Osteoblast (primary cell): ENCODE measurements at places on chromosomes 7 and 10. TPM values are rescaled to one million over a fixed set of nuclear protein-coding genes. Genes with fewer than 3 reads are reported as not detected.

DNA sequence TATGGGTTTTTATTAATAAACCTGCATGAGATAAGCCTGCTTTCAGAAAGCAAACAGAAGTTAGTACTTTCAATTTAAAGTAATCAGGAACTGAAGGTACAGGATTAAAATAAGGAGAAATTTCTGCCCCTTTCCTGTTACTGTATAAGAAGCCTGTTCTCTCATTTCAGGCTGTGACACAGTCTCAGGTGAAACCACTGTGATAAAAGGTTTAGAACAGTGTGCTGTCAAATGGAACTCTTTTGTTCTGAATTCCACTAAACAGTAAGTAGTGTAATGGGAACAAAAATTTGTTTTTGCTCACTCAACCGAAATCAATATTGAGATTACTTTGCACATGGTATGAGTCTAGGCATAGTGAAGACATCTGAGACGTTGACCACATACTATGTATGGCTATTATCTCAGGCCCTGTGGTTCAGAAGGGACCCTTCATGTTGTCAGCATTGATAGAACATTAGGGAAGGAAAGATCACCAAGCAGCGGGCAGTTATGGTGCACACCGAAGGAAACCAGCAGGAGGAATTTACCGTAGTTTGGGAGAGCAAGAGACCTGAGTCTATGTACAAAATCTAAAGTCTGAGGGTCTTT, 14.9 kb downstream of the HEPACAM2 start:
- no peak for DNase-seq

- peak; percentile 41 for DNase-seq
Observed at GRCh38 chr7:130350945-130351790, 6.6 kb downstream of the CPA5 start.

DNA sequence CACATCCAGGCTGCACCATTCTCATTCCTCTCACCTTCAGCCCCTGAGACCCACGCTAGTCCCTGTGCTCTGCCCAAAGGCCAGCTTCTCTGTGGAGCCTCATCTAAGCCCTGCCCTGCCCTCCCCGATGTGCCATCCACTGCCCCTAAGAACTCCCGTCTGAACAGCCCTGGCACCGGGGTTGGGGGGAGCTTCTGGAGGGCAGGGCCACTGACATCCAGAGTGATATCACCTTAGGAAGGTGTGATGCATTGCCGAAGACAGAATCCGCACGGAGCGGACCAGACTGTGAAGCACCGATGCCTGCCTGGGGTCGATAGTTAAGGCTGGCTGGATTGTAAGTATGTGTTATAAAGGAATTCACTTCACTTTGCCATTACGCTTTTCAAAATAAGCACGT, 511.0 kb downstream of the PTPRN2 start:
- DNase-seq, result no peak

DNA sequence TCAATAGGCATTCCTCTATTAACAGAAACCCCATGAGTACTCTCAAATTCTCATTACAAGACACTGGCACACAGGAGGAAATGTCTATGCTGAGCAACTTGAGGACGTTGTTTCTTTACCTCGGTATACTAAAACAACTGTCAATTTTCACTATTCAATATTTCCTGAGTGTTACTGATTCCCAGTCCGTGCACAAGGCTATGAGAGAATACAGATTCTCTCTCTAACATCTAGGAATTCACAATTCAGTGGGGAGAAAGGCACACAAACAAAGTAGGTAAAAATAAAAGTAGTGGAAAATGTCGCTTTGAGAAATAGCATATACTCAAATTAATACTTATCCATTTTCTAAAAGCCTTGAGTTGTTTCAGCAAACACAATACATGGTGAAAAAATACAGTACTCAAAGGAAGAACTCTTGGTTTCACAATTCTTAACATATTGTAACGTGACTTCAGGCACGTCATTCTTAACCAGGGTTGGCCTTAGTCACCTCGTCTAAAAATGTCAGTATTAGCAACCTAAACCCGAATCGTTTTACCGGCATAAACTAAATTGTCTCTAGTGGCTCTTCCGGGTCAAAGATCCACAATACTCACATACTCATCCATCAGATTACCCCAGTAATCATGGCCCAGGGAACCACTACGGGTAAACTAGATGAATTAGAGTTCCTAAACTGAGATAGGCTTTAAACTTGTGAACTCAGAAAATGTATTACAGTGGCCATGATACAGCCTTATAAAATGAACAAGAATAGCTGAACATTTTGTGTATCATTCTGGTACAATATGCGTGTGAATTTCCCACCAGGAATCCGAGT, 1.5 kb downstream of the IPMK start:
- DNase-seq, result peak; percentile 82

GRCh38 chr7:94028768-94029167, 24.6 kb upstream of the BET1 start:
- DNase-seq, result no peak

DNA sequence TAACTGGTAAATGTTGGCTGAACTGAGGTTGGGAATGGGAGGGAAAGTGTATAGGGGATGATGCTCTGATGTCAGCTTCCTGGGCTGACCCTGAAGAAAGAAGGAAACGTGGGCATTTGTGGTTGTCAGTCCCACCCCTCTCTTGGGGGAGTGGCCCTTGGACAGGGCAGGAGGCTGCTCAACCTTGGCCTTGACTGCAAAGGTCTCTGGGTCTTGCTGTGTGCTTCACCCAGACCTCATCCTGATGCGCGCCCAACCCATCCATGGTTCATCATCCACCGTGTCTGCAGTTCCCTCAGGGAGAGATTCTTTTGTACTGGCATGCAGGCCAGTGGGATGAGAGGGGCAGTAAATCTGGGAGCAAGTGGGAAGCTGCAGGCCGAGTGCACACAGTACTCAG, 4.7 kb upstream of the ZYX start:
- DNase-seq, result peak; percentile 44

DNA sequence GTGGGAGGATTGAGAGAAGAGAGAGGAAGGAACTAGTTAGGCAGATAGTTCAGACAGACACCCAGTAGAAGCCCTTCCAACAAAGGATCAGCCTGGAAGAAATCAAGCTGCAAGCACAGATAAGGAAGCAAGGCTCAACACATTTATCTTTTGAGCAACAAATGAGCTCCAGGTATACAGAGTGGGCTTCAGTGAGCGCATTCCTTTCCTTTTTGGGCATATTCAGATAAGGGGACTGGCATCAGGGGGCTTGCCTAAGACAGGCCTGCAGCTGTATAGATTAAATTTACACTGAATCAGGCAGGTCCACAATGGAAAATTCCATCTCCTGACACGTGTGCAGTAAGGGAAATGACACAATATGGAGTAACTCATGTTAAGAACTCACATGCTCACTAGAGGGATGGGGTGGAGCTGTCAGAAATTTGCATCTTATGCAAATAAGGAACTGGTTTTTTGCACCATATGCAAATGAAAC, 147.2 kb downstream of the AKR1D1 start:
- DNase-seq, result no peak

PPP1R9A gene
- under 0.01 TPM in 2 replicates for total RNA-seq

MALRD1 gene
- total RNA-seq, result 1.2 and 2.9 TPM in 2 replicates

ELFN1 gene
- 12.7 and 14.1 TPM in 2 replicates for total RNA-seq

DNA sequence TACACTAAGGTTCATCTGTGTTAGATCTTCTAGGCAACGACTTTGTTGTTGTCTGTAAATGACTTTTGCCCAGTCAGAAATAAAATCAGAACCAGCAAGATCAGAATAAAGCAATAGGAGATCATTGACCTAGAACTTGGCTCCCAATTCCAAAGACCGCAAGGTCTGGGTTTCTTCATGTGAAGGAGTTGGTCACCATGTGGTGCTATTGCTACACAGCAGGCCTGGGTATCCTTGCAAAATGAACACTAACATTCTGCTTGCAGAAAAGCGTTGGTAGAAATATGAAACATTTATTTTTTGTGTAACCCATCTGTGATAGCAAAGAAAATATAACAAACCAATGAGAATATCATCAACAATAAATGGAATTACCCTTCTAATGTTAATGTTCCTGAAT, 831.0 kb downstream of the NXPH1 start:
- DNase-seq, result no peak

- DNase-seq, result no peak
Observed at GRCh38 chr7:11026452-11027359, 53.0 kb downstream of the PHF14 start.

GRCh38 chr7:1033546-1034145, 10.7 kb upstream of the GPR146 start:
- DNase-seq, result no peak

DNA sequence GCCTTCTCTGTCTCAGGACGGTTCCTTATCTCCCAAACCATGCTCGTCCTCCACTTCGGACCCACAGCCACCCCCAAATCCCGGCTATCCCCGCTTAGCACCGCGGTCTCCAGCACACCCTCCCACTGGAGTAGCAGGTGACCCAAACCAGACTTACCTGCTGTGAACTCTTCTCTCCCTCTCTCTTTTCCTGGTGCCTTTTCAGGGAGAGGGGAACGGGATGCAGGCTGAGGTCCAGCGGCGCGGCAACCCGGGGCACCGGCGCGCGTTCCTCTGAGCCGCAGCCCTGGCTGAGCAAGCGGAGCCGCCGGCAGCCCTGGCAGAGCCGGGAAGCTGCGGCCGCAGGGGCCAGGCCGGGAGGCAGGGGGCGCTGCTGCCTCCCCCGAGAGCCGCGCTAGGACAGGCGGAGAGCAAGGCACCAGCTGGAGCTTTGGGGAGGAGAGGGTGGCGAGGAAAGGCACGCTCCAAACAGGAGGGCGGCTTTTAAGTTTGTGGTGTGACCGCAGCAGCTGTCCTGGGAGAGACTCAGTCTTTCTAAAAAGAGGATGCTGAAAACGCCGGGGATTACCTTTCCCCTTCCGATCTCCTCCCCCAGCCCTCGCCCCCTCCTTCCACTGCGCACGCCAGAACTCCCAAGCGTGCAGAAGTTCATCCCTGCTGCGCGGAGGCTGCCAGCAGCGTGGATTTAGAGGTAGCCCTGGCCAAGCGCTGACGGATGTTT, at the start of gene SEMA3D:
Gene SEMA3D (minus strand): TSS at position 536 of the 721 bp plus-strand sequence. CDS start 65,165 bp downstream, outside the sequence.
- DNase-seq, result peak; percentile 93

DNA sequence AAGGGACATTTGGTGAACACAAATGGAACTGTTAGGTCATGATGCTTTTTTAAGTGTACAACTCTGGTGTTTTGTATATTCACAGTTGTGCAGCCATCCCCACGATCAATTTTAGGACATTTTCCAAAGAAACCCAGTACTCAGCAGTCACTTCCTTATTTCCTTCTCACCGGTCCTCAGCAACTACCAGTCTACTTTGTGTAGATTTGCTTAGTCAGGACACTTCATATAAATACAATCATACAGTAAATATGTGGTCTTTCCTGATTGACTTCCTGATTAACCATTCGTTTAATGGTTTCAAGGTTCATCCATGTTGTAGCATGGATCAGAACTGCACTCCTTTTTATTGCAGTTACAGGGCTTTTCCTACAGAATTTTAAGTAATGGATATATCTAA, 14.4 kb downstream of the SGPL1 start:
- no peak for DNase-seq

ZNF438 gene
- 4.3 and 5.0 TPM in 2 replicates for total RNA-seq

GRCh38 chr10:126705951-126706565, 35.6 kb upstream of the C10orf90 start:
- DNase-seq, result no peak

DNA sequence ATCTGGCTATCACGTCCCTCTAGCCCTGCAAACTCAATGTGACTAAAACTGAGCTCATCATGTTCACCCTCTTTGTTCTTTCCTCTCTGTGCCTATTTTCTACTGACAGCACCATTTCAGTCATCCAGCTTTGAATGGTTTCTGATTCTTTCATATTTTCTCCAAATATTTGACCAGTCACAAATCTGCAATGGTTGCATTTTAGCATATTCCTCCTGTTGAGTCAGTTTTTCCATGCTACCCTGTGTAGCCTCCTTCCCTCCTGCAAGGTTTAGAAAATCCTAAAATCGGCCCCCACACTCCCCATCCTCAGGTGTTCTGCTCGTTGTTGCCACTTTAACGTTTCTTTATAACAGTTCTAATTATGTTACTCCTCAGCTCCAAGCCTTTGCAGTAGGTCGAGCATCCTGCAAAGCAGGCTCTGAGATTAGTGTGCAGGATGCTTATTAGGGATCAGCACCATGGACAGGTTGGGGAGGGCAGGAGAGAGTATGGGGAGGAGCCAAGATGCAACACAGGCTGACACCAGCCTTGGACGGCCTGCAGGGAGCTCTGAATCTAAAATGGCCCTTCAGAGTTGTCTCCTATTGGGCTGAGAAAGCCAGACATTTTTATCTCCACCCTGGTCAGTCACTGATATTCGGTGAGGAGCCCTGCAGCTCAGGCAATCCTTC, 531.0 kb upstream of the COBL start:
- no peak for DNase-seq

GGCT gene
- total RNA-seq, result 24.2 and 26.8 TPM in 2 replicates

DNA sequence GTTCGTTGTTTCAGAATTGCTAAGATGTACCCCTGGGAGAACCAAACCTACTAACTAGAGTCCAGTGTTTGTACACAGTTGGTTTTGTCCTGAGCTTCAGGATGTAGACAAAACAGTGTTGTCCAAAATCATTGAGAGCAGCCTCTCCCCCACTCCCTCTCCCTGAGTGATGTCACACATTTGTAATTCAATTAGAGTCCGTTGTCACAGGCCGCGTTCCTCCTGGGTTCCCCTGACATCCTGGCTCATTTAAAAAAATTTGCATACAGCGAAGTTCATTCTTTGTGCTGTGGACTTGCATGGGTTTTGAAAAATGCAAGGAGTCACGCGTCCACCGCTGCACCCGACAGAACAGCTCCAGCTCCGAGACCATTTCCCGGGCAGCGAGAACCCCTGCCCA, 10.3 kb downstream of the GRIFIN start:
- DNase-seq, result peak; percentile 74

DNA sequence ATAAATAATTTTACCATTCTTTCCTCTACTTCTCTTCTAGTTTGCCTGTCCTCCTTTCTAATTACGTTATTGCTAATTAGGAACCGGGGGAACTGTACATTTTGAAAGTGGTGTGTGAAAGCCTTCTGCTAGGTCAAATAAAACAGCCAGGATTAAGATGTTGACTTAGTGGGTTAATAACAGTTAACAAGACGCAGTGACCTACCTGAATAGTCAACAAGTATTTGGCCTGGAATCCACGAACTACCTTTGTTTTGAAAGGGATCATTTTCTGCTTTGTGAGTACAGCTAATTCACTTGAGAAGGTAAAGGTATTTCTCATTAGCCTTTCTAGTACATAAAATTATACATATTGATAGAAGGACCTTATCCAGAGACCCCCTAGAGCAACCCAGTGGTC, 139.9 kb downstream of the COL28A1 start:
- no peak for DNase-seq

DNA sequence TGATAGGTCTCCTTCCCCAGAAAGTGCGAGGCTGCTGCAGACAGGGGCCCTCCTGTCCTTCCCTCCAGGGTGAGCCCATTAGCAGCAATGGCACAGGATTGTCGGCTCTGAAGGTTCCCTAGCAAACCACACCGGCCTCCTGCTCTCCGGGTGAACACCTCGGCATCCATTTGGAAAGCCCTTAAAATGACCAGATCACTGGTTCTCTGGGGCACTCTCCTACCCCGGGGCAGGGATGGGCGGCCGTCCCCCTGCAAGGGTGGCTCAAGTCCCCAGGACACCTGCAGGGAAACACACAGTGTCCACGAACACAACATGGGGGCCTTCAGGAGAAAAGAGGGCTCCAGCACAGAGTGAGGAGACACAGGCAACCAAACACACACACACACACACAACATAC, 459.1 kb downstream of the PTPRN2 start:
- no peak for DNase-seq
